Left hindlimb (tissue), 1 donor: ENCODE measurements at places on chromosomes 3 and 15.
A peak's percentile ranks its signal among the peaks of the same experiment; 100 is the strongest.

- DNase-seq = no peak
These were observed 533.9 kb downstream of the TBL1XR1 start for GRCh38 chr3:176663387-176663786.

DNA sequence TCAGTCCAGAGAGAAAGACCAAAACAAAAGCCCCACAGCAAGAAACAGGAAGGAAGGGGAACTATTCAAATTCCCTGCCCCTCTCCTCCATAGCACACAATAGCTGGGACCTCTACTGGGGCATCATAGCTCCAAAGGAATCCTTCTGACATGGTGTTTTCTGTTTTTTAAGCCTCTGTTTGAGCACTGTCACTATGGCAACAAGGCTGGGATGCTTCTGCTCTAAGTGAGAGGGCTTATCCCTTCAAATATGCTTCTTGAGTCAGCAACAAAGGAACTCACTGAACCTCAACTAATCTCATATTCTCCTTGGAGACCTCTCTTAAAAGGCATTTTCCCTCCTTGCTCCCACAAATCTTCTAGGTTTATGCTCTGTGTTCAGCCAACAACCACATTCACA, 40.5 kb downstream of the MYLK start:
- no peak for DNase-seq

- no peak for DNase-seq
These were observed 88.4 kb upstream of the TLE3 start for GRCh38 chr15:70186152-70186551.

DNA sequence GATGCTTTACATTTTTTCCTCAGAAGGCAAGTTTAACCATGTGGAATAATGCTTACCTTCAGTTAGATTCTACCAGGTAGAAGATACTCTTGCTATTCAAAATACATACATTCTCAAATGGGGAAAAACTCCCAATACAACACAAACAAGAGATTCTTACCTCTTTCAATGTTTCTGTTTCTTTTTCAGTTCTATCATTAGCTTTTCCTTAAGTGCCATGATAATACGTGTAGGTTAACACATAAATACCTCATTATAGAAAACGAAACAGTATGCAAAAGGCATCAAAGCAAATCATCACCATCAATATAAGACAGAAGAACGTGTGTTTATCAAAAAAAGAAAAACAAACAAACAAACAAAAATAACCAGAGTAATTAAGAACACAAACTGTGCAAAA, 300.7 kb upstream of the ROBO1 start:
- no peak for DNase-seq

- DNase-seq = no peak
These were observed 135.2 kb upstream of the BCL6 start for GRCh38 chr3:187880441-187880840.

DNA sequence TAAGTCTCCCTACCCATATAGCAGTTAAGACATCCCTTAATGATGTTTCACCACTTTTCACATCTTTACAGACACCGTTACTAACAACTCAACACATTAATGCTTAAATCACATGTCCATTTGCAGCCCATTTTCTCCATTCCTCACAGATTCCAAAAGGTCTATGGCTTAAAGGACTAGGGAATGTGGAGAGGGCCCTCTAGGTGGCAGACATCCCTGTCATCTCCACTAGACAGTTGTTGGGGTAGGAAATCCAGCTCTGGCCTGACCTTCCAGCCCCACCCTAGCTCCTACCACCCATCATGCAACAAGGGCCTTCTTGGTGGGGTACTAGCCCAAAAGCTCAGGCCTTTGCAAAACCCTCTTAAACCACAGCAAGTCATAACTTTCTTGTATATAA, 25.2 kb downstream of the CPEB1 start:
- no peak for DNase-seq

DNA sequence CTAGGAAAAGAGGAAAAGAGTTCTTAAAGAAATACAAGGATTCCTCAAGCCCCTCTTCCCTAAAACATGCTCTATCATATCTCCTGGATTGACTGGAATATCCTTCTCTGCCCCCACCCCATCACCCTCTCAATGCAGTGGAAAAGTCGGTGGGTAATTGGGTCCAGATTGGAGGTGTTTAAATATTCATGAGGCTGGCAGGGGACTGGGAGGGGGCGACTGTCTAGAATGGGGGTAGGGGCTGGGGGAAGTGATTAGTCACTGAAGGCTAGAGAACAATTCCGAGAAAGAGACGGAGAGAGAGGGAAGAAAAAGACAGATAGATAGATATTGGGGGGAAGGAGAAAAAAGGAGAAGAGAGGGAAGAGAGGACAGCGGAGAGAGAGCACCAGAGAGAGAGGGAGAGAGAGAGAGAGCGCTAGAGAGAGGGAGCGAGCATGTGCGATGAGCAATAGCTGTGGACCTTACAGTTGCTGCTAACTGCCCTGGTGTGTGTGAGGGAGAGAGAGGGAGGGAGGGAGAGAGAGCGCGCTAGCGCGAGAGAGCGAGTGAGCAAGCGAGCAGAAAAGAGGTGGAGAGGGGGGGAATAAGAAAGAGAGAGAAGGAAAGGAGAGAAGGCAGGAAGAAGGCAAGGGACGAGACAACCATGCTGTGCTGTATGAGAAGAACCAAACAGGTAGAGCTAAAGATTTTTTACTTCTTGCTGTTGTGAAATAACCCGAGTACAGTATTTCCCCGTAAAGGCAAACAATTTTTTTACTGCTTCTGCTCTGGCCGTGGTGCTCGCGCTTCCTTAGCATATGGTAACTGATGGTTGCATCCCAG, at the start of gene GAP43:
GAP43 (plus strand) TSS at position 467 of the 825 bp plus-strand sequence; CDS start at position 647, 180 bp downstream.
- peak; percentile 62 for DNase-seq

DNA sequence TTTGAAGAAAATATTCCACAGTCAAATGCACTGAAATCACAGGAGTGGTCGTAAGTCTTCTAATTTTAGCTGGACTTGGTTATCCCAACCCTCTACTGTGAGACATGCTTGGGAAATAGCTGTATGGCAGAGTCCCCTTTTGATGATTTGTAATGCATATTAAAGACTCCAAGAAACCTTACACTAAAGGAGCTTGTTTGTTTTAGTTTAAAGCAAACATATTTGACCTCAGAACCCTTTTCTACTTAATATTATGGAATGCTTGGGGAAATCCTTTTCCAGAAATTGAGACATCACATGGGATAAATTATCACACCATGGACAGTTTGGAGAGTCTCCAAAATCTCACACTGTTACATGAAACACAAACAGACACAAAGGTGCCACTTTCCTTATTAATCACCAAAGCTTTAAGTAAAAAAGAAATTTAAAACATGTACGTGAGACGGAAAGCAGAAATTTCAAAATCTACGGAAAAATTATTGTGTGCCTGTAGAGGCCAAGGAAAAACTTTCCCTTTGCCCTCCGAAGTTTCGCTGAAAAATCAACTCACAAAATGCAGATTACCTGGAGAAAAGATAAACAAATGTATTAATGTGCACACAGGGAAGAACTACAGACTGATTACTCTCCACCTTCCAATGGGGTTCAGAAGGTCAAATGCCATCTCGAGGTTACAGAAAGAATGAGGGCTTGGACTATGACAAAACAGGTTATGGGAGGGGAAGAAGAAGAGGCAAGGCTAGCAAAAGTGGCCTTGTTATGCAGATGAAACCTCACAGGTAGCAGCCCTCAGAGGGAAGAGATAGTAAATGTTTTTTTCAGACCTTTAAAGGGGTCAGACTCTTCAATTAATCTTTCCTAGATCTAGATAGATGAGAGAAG, 7.0 kb upstream of the CPB1 start:
- DNase-seq = no peak

DNA sequence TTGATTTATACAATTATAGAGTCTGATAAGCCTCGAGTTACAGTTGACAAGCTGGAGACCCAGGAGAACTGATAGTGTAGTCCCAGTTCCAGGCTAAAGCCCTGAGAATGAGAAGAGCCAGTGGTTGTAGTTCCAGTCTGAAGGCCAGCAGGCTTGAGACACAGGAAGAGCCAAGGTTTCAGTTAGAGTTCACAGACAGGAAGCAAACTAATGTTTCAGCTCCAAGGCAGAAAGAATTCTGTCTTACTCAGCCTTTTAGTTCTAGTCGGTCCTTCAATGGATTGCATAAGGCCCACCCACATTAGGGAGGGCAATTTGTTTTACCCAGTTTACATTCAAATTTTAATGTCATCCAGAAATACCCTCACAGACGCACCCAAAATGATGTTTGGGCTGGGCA, 102.7 kb downstream of the CDIN1 start:
- no peak for DNase-seq

DNA sequence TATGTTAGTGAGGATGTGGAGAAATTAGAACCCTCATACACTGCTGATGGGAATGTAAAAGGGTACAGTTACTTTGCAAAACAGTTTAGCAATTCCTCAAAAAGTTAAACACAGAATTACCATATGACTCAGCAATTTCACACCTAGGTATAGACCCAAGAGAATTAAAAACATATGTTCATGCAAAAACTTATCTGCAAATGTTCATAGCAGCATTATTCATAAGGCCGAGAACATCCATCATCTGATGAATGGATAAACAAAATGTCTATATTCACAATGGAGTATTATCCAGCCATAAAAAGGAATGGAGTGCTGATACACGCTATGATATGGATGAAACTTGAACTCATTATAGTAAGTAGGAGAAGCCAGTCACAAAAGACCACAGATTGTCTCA, 10.3 kb downstream of the SEC13 start:
- DNase-seq = no peak

- no peak for DNase-seq
These were observed 726.8 kb downstream of the NAALADL2 start for GRCh38 chr3:175585898-175586297.

GRCh38 chr3:36774052-36774451, 9.7 kb upstream of the DCLK3 start:
- DNase-seq = no peak

GRCh38 chr3:15428539-15428938, 1.1 kb downstream of the EAF1 start:
- no peak for DNase-seq

DNA sequence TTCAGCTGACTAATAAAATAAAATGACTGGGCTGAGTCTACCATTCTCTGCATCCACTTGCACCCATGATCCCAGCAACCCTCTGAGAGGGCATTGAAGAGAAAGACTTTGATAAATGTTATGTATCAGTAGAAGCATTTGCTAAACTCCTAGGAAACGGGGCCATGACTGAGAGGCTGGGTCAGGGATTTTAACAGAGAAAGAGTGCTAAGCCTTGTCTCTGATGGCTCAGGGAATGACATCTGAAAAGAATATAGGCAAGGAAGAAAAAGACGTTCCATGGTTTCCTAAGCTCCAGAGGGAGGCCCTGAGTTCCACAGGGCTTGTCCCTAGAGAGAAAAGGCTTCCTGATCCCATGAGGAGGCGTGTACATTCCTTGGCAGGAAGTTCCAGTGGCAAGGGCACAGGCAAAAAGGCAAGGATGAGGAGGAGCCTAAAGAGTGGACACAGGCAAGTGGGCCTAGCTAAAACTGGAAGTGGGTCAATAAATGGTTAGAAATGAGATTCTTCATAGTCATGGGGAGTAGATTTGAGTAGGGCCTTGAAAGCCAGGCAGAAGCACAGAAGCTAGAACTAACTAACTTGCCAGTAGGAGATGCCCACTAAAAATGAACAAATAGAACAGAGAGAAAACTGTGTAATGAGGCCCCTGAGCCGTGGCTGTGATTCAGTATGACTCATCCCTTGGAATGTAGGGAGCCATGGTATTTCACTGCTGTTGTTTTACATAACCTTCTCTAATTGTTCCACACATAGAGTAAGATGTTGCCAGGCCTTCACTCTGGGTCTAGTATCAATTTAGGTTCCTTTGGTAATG, 44.9 kb upstream of the MANF start:
- no peak for DNase-seq

GRCh38 chr15:57236561-57237300, 139.6 kb upstream of the CGNL1 start:
- DNase-seq = no peak

DNA sequence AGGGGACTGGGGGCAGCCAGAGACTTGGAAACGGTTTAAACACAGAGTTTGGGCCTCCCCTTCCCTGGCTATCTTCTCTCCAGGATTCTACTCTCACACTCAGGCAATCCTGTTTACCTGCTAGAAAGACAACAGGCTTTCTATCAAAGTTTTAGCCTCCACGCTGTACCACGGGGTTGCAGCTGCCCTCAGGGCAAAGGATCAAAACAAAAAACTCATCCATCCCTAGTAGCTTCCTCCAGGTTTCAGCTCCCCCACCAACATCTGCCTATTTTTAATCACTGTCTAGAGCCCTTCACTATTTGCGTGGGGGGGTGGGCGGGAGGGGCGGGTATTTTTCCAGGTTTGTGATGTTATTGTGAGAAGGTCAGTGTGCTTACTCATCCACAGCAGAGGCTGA, 286.8 kb upstream of the TRIM42 start:
- DNase-seq = no peak

- no peak for DNase-seq
These were observed 100.3 kb upstream of the TPRG1 start for GRCh38 chr3:189071446-189071845.

- DNase-seq = no peak
These were observed 79.3 kb downstream of the AQP9 start for GRCh38 chr15:58217460-58217859.

- DNase-seq = no peak
These were observed 50.0 kb upstream of the GSK3B start for GRCh38 chr3:120144267-120144666.

DNA sequence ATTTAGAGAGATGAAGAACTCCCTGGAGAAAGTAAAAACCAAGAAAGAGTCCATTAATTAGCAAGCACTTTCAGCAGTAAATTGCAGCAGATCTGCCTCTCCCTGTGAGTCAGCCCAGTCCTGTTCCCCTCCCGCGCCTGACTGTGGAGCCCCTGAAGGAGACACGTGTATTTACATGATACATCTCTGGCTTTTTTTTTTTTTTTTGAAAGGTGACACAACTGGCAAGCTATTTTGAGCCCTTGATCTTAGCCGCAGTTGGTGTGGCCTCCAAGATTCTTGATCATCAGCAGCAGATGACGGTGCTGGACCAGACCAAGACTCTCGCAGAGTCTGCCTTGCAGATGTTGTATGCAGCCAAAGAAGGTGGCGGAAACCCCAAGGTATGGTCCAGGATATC, 271.8 kb upstream of the TPM1 start:
- no peak for DNase-seq

- no peak for DNase-seq
These were observed 317.8 kb upstream of the AGTR1 start for GRCh38 chr3:148379763-148380382.

DNA sequence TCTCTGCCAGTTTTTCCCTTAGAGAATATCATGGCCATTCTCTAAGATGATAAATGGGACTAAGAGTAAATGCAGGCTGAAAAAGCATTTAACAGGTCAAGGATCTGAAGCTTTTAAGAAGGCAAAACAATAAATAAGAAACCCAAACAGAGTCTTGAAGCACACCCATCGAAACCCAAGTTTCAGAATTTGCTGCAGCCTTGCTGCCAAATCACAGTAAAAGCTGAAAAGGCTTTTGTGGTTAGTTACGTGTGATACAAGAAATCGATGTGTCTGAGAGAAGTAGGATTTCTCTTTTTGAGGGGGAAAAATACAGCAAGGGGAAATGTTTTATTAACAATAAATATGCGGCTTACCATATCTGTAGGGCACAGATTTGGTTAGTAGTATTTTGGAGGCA, 92.0 kb downstream of the IGF1R start:
- DNase-seq = no peak
